ENCODE measurements at places on chromosomes 12 and 14.

- DNase-seq, result no peak
Measured at GRCh38 chr14:104601786-104602185, 2.8 kb downstream of the TMEM179 start.

DNA sequence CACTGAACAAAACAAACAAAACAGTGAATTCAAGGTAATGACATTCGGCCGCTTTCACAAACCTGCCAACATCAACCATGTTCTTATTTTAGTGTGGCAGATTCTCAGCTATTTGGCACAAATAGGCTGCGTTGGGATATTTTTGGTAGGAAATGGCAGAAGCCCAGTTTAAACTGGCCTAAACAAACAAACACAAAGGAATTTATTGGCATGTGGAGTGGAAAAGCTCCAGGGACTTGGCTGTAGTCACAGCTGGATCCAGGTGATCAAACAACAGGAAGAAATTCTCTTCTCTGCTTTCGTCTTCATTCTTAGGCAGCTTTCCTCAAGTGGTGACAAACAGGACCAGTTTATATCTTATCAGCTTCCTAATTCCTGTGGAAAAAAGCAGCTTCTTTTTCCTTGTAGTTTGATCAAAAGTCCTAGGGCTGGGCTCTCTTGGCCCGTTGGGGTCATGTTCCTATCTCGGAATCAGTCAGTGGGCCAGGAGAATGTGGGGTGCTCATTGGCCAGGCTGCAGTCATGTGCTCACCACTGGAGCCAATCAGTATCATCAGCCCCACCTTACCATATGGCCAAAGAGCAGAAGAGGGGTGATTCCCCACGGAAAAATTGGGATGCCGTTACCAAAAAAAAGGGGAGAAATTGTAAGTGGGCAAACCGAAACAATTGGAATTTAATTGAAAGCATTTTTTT is 22.6 kb downstream of the C12orf75 start:
- no peak for DNase-seq

DNA sequence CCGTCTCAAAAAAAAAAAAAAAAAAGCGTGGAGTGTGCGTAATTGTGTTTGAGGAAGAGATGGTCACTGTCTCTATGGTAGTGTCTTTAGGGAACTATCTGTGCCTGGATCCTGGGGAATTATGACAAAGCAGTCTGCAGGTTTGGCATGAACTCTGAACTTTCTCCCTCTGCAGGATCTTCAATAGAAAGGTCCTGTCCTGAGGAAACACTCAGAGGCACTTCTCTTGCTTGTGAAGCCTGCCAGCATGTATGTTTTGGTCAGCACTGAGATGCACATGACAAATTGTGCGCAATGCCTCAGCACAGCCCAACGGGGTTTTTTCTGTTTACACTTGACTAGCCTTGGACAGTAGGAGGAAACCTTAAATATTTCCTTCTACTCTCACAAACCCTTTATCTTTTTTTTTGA is 46.6 kb downstream of the ATF7 start:
- DNase-seq, result no peak

- DNase-seq, result no peak
Measured at GRCh38 chr14:37969511-37969979, 238.2 kb upstream of the SSTR1 start.

- no peak for DNase-seq
Measured at GRCh38 chr12:46811185-46811584, 14.6 kb downstream of the SLC38A4 start.

DNA sequence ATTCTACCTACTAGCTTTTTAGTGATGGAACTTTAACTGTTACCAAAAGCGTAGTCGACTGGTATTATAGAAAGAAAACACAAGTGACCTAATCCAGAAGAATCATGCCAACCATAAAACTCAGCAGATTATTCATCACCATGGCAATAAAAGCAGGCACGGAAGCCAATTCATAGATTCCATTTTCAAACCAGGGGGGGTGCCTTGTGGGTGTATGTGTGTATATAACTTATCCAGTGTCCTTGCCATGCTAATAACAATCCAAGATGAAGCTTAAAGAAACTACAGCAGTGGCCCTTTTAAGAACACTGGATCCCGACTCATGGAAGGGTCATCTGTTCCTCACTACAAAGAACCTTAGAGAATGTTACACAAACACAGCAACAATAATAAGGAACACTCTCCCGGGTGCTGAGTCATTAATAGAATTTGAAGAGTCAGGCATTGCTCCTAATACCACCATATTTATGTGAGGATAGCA is 61.0 kb downstream of the EPS8 start:
- no peak for DNase-seq

DNA sequence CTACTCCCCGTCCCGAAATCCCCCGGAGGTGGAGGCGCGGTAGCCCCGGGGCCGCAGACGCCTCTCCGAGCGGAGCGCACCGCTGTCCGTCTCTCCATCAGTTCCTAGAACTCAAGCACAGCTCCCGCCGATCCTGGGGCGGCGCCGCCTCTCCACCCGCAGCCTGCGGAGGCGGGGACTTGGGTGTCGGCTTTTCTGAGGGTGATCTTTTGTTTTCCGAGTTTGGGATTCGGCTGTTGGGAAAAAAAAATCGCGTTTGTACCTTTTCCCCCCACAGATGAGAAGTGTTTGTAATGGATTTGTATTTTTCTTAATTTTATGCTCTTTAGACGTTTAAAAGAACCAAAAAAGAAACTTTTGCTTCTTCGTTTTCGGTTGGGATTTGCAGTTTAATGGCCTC is 26.6 kb downstream of the LRCOL1 start:
- DNase-seq, result no peak

DNA sequence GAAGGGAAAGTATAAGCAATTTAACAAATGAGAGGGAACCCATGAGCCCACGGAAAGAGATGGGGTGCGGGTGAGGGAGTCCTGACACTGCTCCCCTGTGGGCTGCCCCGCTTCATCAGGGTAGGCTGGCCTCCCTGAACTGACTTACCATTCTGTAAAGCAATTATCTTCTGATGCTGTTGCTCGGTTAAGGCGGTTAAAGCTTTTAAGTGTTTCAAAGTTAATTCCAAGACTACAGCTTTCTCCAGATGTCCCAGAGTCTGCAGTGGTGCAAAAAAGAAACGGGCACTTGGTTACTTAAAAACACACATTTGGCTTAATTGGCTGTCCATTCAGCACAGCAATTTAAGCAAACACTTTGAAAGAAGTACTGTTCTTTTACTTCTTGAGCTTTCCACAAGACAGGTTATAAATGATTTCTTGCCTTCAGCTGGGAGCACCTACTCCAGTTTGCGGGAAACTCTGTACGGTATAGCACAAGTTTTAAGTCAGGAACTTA is 1.3 kb downstream of the BHLHE41 start:
- DNase-seq, result peak; percentile 41

DNA sequence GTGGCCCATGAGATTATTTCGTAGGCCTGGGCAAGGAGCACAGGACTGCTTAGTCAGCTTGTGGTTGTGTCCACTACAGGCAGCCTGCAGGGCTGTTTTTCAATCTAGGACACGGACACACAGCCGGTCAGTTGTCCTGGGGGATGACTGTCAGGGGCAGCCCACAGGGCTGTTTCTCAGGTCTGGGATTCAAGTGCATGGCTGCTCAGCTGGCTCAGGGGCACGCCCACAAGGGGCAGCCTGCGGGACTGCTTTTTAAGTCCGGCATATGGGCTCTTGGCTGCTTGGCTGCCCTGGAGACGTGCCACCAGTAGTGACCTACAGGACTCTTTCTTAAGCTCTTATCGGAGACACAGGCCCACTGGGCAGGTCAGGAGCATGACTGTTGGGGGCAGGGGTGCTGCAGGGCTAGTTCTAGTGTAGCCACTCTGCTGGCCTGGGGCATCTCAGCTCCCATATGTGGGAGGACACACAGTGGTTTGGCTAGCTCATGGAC is 26.6 kb upstream of the GTF2A1 start:
- DNase-seq, result no peak
